ENCODE measurements at places on chromosomes 5 and 9.

GRCh38 chr9:131279196-131279862 lies 3.0 kb upstream of the FAM78A start:
- DNase-seq, result no peak

- DNase-seq, result no peak
Measured at GRCh38 chr9:127813686-127814226, 11.1 kb downstream of the FPGS start.

GRCh38 chr5:142364251-142365145 lies 39.7 kb upstream of the SPRY4 start:
- no peak for DNase-seq

DNA sequence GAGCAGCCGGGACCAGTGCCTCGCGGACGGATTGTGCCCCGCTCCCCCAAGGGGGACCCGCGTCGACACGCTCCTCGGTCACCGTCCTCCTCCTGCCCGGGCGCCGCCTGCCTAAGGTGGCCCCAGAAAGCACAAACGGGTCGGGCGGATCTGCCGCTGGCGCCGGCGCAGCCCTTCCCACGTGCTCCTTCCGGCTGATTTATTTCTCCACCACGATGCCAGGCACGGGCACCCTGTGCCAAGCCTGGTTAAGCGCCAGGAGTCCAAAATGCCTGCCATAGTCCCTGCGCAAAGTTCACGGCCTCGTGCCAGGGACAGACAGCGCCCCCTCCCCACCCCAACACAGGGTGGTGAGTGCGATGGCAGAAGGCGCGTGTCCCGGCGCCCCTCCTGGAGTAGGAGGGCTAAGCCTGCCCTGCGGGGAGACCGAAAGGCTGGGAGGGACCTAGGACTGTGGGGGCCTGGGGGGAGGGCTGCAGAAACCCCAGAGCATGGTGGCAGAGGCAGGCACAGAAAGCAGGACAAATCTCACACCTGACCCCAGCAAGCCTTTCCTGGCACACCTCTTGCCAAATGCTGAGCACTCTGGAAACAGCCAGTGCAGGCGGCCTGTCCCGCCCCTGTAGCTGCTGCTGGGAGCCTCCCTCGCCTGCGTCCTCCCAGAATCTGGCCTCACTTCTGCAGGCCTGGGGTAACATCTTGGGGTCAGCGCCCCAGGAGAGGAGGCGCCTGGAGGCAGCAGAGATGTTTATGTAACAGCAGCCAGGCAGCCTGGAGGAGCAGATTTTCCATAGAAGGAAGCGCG lies 1.1 kb upstream of the NOTCH1 start:
- DNase-seq, result no peak

DNA sequence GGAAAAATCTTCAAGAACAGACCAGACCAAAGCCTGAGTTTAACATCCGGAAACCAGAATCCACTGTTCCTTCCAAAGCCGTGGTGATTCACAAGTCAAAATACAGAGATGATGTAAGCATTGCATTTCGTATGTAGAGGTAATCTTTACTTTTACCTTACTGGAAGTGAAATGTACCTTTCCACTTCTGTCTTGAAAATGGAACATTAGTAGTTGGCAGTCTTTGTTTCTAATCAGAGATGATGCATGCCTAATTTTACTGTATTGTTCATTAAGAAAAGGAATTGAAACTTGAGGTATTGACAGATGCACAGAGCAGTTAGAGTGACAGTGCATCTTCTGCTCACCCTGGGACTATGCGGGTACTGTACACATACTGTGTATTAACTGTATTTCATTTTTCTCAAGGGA lies 34.6 kb downstream of the HABP4 start:
- no peak for DNase-seq

DNA sequence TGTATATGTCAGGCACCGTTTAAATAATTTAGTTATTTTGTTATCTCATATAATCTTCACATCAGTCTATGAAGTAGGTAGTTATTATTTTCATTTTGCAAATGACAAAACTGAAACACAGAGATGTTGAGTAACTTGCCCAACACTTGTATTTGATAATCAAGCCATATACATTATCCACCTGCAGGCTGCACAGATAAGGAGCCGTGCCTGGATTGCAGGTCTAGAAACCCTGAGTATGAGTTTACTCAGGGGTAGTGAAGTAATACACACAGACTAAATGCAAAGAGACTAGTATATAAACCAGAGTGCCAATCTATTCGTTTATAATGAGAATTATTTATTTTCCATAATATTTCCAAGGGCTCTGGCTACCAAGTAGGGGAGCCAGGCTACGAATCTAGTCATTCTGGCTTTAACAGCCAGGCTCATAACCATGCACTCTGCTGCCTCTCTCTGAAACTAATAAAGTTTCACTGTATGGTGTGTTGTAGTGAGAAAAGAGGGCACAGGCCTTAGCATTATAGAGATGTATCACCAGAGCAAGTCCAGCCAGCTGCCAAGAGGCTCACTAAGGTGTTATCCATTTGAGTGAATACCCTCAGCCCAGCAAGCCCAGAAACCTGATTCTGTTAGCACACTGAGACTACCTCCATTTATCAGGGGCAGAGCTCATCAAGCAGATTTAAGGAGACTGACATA lies 4.5 kb downstream of the HEMGN start:
- DNase-seq, result no peak

DNA sequence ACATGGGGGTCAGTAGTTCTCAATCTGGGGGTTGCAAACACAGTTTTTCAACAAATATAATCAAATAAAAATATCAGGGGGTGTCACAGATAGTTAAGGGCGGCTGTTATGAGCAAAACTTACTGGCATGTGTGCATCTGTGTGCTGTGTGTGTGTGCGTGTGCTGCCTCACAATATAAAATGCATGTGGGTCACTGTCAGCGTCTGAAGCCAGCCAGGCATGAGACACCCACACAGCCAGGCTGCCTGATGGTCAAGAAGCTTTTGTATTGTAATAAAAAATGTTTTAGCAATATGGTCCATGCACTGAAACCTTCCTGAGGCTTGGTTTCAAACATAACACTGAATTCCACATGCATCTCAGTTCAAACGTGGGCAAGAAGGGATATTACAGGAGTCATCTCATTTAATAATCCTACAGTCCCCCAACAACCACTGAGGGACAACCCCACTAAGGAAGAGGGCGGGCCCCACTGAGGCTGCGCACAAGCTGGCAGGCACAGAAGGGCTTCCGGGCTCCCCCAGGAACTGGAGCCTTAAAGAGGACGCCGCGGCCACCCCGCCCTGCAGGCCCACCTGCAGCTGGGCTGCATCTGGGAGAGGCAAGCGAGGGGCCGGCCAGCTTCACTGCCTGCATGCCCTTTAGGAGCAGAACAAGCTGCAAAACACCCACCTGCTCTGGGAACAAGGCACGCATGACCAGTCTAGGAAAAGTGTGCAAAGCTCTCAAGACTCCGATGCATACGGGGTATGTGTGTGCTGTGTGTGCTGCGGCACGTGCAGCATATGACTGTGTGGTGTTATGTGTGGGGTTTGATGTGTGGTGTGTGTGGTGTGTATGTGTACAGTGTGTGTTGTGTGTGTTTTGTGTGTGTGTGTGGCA lies 14.1 kb downstream of the SEMA4D start:
- DNase-seq, result no peak

Measured in bone marrow (tissue), 2 donors.